ENCODE measurements at places on chromosomes 2 and 18.

DNA sequence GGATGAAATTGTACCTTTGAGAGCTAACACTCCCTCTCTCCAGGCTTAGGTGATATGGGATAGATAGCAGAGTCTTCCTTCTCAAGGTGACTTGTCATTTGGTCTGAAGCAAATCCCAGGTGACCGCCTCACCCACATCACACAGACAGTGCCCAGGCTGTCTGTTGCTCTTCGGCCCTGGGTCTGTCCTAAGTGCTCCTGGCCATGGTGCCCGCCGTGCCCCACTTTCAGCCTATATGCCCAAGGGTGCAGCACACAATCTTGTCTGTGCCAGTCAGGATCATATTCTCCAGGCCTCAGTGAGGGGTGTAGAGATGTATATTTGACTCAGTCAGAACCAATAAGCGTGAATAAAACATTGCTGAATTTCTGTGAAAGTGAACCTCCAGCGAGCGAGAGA, 326.8 kb downstream of the DYSF start:
- no peak for DNase-seq

DNA sequence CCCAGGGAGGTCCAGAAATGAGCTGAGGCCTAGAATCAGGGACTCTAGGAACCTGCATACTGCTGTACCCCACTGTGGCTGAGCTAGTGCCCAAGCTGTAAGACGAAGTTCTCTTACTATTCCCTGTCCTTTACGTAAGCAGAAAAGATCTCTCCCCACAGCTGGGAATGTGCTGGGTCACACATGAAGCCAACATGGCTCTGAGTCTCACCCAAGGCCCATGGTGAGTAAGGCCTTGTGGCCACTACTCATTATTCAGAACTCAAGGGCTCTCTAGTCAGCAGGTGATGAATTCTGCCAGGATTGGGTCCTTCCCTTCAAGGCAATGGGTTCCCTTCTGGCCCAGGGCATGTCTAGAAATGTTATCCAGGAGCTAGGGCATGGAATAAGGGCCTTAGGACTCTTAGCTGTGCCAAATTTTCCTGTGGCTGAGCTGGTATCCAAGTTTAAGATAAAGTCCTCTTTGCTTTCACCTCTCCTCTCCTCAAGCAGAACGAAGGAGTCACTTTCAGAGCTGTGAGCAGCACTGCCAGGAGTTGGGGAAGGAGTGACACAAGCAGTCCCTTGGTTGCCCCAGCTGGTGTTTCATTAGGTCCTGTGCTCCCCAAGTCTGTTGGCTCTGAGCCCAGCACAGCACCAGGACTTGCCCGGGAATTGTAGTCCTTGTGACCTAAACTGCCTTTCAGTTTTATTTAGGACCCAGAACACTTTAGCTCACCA, 707.6 kb downstream of the SLC4A3 start:
- DNase-seq, result no peak

- DNase-seq, result no peak
Observed at GRCh38 chr18:22841840-22842239, 91.3 kb upstream of the RBBP8 start.

GRCh38 chr2:33788044-33788443, 188.9 kb upstream of the FAM98A start:
- no peak for DNase-seq

GRCh38 chr2:96120091-96120720, 3.8 kb upstream of the ADRA2B start:
- no peak for DNase-seq

- DNase-seq, result no peak
Observed at GRCh38 chr18:64714086-64714485, 565.2 kb upstream of the LINC00305 start.

GRCh38 chr2:17460371-17461086, 57.7 kb downstream of the RAD51AP2 start:
- DNase-seq, result no peak

GRCh38 chr2:88321449-88322248, 130.8 kb downstream of the FOXI3 start:
- DNase-seq, result no peak

DNA sequence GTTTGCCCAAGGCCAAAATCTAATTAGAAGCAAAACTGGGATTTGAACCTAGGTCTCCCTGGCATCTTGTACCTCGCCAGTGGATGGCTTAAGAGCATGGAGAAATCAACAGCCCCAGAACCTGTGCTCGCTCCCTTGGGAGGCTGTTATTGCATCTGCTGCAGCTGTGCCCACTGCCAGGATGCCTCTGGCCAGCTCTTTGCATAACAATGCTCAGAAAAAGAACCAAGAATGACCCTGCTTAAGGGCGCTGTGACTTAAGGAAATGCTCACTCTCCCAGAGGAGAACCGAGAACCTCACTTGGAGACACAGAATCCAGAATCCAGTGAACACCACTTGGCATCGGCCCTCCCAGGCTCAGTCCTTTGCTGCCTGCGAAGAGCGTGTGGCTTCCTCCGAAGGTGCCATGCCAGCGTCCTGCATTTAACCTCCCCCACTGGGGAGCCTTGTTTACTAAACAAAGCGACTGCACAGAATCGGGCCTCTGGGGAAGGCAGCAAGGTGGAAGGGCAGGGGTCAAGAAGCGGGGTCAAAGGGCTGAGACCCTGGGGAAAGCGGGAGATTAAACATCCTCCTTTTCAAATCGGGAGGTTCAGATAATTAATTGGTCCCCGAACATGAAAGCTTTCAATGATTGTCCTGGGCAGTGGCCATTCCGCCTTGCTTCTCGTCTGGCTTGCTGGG, 71.0 kb upstream of the BOD1L2 start:
- DNase-seq, result no peak

DNA sequence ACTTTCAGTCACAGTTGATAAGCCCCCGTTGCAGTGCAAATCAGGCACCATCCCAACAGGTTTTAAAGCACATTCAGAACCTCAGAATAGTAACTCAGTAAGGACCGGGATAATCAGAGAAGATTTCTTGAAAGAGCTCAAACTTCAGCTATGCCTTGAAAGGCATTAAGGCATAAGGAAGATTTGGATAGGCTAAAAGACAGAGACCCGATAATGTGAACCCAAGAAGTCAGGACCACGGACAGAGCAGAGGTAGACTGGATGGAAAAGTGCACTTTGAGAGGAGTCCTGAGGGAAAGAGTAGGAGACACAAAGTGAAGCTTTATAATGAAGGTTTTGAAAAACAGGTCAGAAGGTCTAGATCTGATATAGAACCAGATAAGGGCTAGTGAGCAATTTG, 36.9 kb upstream of the KLF7 start:
- no peak for DNase-seq

GRCh38 chr2:3041841-3042600, 335.6 kb downstream of the EIPR1 start:
- no peak for DNase-seq

- DNase-seq, result no peak
Observed at GRCh38 chr2:178990533-178991241, 59.2 kb downstream of the CCDC141 start.

GRCh38 chr2:118832071-118832790, 15.2 kb downstream of the EN1 start:
- DNase-seq, result no peak

DNA sequence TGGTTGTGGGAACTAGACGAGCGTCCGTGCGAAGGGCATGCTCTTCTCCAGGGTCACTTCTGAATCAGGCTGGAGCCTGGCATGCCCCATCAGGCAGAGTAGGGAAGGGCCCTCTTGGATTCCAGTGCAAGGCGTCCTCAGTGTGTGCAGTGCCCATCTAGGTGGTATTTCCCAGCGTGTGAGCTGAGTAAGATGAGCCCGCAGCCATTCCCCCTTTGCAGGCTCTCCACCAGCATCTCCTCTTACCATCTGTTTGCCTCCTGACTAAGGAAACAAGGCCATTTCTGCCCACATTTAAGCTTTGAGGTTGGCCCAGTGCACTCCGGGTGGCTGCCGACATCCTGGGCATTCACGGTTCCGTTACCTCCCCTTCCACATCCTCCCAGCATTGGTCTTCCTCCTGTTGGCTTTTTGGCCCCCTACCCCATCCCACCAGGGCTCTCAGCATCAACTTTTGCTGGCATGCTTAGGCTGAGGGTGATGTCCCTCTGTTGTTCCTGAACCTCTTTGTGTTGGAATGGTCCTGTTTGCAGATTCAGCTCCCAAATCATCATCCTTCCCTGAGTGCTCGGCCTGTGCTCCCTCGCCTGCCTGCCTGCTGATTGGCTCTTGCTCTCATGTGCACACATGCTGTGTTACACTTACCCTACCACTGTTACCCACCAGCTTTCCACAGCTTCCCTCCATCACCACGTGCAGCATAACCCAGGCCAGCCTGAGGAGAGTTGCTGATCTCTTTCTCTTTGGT, 11.8 kb downstream of the CEP68 start:
- no peak for DNase-seq

DNA sequence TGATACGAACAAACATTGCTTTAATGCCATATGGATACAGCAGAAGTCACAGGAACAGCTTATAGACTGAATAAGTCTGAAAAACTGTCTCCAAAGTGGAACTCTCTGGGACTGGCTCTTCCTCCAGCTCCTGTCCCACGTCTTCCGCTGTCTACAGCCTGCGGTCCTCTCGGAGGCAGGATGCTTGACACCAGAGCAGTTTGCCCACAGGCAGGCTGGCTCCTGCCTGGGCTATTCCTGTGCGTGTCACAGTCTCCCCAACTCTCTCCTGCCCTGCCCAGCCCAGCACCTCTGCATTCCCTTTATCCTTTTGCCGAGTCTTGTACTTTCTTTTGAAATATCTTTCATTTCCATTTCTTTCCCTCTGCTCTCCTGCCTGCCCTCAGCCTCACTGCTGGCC, 234.1 kb downstream of the FHOD3 start:
- DNase-seq, result no peak

DNA sequence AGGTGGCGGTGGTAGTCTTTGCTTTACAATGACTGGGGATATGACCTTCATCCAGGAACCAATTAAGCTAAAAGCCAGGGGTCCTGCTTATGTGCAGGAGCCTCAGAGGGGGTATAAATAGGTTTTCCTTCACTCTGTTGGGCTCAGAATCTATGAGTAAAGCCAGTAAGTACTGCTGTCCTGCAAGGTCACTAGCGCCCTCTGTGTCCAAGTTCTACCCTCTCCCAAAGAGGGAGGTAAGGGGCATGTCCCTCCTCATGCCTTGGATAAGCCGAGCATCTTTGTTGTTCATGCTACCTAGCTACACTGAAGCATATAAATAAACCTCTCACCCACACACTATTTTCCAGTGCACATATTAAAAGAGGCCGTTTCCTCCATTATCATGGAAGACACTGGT, 79.4 kb downstream of the SPRED2 start:
- DNase-seq, result no peak

DNA sequence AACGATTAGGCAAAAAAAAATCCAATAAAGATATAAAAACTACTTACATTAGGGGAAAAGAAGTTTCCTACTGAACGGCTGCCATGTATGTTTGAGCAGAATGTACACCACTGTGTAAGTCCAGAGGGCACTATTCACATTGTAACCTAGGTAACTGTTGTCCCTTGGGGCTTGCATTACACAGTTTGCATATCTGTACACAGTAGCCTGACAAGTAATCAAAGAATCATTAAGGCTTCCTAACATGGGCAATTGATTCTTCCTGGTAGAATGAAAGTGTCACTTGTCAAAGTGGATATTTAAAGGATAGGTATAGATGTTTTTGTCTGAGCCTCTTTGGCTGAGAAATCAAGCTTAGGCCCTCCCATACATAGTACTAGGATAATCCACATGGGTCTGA, 39.1 kb downstream of the PLEK start:
- DNase-seq, result no peak

GRCh38 chr2:176094349-176094748, 1.8 kb downstream of the HOXD13 start:
- no peak for DNase-seq

GRCh38 chr2:128755695-128756364, 437.2 kb upstream of the HS6ST1 start:
- DNase-seq, result no peak

- no peak for DNase-seq
Observed at GRCh38 chr2:143426296-143426695, 297.1 kb downstream of the ARHGAP15 start.

- DNase-seq, result no peak
Observed at GRCh38 chr2:37326866-37327634, 2.4 kb upstream of the PRKD3 start.

GRCh38 chr2:43128559-43128955, 97.8 kb downstream of the ZFP36L2 start:
- DNase-seq, result no peak

DNA sequence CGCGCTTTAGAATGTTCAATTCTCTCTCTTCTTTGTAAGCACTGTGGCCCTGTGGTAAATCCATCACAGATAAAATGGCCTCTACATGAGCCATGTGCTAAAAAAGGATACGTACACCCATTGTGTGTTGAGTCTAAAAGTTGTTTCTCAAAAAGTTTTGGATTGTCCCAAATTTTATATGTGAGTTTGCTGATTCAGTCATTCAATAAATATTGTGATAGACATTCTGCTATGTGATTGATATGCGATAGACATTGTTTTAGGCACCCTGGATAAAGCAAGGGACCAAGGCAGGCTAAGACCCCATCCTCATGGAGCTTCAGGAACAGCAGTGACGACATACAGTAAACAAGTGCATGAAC, 53.5 kb downstream of the E2F6 start:
- DNase-seq, result no peak

DNA sequence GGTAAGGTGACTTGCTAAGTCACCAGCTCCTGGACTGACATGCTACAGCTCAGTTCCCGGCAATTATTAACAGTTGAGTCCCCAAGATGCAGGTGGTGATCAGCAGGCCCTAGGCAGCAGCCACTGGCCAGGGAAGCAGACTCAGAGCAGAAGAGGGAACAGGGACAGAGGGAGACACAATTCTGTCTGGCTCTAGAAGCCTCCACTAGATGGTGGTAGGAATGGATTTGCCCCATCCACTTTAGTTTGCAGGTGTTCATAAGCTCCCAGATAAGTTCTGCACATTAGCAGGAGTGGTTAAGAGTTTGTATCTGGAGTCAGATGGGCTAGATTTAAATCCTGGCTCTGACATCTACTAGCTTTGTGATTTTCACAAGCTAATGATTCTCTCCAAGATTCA, 25.5 kb upstream of the SLC1A4 start:
- no peak for DNase-seq

DNA sequence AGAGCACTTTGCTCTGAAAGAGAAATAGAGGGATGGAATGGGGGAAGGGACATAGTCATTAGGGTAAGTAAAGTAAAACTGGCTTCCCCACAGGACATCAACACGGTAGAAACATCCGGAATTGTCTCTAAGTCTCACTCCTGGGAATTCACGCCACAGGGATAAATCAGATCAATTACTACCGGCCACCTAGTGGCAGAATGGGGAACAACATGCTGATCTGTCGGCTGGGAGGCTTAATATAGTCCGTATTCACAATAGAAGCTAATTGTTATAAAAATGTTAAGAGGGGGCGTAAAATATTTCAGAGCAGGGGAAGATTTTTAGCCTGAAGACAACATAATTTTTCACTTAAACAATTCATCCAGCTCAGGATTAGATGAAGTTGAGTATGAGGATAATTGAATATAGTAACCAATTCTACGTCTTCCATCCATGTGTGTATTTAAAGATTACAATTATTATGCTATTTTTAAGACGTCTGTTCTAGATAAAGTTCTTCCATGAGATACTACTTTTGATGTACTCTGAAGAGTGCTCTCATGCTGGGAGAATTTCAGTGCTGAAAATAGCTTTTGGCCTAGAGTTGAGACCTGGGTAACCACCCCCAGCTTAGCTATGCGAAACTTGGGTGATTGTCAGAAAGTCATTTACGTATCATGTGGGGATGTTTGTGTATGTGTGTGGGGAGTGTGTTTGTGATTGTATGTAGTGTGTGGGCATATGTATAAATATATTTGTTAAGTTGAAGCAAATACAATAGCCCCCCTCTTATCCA, 65.7 kb downstream of the LRRTM1 start:
- DNase-seq, result peak; percentile 4

- DNase-seq, result no peak
Observed at GRCh38 chr18:36757991-36758390, 70.8 kb downstream of the TPGS2 start.

GRCh38 chr2:9287400-9288045, 80.9 kb downstream of the ASAP2 start:
- DNase-seq, result no peak

Data from stimulated activated CD4-positive, alpha-beta T cell treated with anti-CD3 and anti-CD28 coated beads, Interleukin-4, amount 100 ng/mL, for 1 hour (primary cell).